ENCODE measurements at places on chromosomes 3 and 15.

DNA sequence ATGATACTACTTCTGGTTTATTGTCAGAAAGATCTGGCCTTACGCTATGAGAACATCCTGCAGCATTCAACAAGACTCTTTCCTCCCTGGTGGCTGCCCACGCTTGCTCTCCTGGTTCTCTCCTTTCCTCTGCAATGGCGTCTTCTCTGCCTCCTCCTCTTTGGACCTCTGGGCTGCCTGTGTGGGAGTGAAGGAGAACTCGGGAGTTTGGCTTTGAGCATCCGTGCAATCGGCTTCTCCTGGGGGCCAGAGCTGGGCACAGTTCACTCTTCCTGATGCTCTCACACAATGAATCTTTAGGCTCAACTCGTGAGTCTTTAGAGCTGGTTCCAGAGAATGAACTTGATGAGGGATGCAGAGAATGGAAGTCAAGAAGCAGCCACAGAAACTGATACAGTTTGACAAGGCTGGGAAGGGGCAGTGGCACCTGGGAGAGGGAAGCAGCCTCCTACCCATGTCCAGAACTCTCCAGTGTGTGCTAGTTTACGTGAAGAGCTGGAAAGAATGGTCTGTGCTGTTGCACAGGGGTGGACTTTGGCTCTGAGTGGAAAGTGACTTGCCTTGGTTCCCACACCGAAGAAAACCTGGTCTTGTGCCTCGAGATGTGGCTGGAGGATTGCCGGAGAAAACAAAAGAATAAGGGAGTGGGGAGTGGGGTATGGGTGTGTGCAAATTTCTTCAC is 37.9 kb downstream of the RPLP1 start:
- peak; percentile 43 for DNase-seq

DNA sequence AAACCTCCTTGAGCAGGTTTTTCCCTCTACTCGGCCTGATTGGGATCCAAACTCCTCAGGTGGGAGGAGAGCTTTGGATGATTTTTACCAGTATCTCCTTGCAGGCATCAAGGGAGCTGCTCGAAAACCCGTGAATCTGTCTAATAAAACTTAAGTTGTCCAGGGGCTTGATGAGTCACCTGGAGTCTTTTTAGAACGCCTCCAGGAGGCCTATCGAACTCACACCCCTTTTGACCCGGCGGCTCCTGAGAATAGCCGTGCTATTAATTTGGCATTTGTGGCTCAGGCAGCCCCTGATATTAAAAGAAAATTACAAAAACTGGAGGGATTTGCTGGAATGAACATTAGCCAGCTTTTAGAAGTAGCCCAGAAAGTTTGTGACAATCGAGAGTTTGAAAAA is 41.6 kb downstream of the ZBTB11 start:
- no peak for DNase-seq

DNA sequence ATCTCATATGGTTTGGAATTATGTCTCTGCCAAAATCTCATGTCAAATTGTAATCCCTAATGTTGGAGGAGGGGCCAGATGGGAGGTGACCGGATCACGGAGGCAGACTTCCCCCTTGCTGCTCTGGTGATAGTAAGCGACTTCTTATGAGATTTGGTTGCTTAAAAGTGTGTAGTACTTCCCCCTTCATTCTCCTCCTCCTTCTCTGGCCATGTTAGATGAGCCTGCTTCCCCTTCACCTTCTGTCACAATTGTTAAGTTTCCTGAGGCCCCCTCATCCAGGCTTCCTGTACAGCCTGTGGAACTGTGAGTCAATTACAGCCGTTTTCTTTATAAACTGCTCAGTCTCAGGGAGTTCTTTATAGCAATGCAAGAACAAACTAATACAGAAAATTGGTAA is 51.1 kb downstream of the NEDD4 start:
- no peak for DNase-seq

GRCh38 chr3:46122091-46122490 is 86.0 kb downstream of the CCR1 start:
- DNase-seq = no peak

DNA sequence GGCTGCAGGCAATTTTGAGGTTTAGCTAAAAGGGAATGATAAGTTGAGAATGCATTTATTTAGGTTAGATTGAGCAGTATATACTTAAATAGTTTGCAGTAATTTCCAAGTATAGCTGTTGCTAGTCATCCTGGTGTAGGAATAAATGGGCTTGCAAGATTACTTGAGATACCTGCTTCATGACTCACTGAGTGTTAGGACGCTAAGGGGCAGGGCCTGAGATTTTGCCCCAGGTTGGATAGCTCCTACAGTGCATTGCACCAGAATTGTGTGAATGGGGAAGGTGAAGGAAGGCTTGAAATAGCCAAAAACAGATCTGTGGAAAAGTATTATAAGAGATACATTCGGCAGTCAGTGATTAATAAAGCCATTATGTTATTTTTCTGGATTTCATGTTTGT is 72.8 kb downstream of the KCNH8 start:
- no peak for DNase-seq

DNA sequence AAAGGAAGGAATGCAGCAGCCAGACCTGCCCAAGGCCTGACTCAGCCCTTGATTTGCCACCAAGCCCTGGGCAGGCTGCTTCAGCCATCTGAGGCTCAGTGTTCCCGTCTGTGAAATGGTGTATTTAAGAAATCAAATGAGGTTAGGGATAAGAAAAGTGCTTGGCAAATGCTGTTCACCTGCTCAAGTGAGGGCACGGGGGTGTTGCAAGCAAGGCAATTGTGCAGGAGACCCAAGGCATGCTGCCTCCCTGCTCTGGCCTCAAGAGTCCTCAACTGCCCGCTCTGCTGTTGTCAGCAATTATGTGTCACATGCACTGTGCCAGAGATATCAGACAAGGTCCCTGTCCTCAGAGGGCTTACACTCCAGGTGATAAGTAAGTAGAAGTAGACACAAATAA is 101.8 kb downstream of the TPRA1 start:
- DNase-seq = no peak

DNA sequence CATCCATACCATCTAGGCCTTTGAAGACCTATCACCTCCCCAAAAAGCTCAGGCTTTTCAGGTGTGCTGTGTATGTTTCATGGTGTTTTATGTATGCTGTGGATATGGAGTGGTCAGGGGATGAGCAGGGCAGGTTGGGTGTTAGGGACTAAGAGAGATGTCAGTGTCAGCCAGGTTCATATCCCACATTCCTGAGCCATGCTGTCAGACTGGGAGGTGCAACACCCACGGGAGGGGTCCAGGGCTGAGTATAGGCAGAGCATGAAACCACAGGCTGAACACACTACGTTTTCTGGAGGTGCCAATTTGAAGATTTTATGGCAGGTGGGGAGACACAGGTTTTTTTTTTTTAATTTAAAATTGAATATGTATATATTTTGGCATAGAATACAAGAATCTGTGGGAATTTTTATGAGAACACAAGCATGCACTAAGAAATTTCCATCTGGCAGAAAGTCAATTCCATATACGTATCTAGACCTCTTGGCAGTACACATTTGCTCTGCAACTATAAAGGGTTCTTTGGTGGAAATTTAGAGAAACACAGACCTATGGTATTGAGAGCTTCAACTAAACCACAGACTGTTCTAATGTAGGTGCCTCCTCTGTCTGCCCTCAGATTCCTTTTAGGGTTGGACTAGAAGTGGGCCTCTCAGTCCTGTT is 101.9 kb upstream of the RNU6-1 start:
- DNase-seq = no peak

DNA sequence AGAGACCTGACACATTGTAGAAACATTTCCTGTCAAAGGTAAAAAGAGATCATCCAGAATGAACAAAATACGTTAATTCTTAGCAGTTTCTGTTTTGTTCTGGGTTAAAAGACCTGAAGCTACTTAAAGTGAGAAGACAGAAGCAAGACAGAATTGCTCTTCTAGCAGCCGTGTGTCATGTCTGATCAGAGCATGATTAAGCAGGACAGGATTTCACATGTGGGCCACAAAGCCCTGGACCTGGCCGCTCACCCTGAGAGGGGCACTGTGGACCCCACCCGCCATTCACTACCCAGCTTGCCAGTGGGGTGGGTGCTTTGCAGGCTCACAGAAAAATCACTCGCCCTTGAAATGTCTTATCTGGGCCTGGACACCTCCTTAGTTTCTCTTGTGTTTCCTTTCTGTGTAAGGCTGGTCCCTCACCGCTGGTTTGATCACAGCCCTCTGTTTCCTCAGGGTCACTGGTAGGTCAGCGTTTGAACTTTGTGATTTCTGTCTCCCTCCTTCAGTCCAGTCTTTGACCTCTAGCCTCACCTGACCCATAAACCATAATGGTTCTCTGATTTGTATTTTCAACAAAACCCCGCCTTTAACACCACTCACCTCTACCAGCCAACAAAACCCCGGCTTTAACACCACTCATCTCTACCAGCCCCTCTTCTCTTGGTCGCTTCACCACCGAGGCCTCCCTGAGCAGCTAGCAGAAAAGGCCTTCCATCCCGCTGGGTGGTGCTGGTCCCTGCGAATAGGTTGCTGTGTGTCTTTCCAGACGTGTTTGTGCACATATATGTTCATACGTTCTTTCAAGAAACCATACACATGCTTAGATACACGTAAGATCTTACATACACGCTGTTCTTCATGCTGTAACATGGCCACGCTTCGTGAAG is 185.0 kb downstream of the OR4M2 start:
- DNase-seq = no peak

DNA sequence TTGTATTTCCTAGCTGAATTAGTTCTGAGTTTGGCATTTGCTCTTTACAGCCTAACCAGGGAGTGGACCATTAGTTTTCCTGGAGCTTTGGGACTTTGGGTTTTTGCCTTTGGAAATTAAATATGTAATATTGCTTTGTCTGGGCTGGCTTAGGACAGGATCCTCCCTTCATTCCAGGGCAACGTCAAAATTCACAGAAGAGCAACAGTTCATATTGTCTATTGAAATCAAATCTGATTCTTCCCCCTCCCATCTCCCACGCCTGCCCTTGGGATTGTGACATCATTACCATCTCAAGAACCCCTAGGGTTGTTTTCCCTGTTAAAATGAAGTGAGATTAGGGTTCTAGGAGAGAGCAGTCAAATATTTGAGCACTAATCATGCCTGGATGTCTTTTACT is 194.1 kb downstream of the ROBO2 start:
- no peak for DNase-seq

DNA sequence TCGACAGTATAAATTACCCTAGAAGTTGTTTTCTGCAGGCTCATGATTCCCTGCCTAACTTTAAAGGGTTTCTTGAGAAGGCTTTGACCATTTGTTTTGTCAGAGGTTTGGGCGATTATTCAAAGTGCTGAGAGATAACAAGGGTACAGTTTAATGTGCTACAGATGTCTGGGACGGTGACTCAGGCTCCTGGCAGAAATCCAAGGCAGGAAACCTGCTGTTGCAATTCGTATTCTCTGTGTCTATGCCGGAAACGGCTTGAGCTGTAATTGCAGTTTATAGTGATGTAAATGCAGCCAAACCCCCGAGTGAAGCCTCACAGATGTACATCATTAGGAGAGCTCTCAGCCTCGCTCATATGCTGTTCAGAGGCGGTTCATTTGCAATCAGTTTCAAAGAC is 65.6 kb downstream of the SYNPR start:
- DNase-seq = peak; percentile 77

DNA sequence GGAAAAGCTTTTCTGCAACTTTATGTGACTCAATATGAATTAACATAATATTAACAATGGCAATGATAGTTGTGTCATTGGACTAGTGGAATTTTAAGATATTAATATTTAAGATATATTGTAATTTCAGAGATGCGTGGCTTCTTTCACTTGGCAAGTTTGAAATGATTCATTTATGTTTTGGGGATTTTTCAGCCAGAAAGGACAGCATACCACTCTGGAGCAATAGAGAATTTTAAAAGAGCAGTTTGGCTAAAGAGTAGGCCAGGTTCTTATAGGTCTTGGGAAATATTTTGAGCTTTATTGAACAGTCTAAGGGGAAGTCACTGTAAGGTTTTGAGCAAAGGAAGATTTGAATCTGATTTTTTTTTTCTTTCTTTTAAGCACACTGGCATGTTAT is 16.5 kb downstream of the GMPS start:
- DNase-seq = no peak

GRCh38 chr3:81995329-81995728 is 233.9 kb upstream of the GBE1 start:
- no peak for DNase-seq

GRCh38 chr3:167116120-167116922 is 263.8 kb downstream of the ZBBX start:
- DNase-seq = no peak

GRCh38 chr3:130897316-130897715 is 3.4 kb downstream of the ATP2C1 start:
- no peak for DNase-seq

- DNase-seq = no peak
Observed at GRCh38 chr15:80804970-80805495, 25.9 kb downstream of the CEMIP start.

- DNase-seq = no peak
Observed at GRCh38 chr3:121529308-121529707, 16.5 kb downstream of the POLQ start.

DNA sequence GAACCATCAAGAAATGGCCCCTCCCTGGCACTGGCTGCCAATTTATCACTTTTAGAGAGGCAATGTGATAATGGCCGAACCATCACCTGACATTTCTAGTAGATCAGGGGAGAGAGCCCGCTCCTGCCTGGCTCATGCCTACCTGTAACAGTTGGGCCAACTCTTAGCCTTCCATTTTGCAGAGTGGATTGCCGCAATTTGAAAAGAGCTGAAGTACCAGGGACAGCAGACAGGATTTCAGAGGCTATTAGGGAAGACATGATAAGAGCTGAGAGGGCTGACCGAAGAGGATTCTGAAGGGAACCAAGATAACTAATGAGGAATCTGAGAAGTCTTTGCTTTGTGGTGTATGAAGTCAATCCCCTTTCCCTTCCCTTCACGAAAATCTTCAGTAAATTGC is 121.2 kb upstream of the ANKRD28 start:
- no peak for DNase-seq

DNA sequence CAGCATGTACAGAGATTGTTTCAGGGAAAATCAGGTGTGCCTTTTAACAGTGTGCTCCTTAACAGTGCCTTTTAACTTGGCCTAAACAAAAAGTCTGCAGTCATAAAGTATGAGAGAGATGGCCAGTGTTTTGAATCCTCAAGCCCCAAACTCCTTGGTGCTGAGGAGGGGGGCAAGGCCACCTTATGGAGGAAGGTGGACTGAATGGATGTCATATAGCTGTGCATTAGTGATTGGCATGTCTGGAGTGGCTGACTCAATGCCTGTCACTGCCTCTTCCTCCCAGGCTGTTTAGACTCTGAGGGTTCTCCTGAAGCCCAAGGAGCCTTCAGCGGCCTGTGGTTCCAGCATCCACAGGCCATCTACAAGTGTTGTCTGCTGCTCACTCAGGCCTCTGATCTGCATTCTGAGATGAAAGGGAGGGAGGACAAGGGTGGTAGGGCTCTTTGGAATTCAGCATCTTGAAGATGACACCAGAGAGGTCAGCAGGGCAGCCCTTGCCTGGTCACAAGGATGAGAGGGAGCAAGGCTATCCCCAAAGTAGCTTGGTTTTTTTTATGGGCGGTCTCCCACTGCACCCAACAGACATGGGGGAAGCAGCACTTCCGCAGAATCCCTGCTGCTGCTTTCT is 1.5 kb downstream of the FOXL2NB start:
- DNase-seq = no peak
